ENCODE measurements at places on chromosomes 2 and 18. TPM values are rescaled to one million over a fixed set of nuclear protein-coding genes. Genes with fewer than 3 reads are reported as not detected.

DNA sequence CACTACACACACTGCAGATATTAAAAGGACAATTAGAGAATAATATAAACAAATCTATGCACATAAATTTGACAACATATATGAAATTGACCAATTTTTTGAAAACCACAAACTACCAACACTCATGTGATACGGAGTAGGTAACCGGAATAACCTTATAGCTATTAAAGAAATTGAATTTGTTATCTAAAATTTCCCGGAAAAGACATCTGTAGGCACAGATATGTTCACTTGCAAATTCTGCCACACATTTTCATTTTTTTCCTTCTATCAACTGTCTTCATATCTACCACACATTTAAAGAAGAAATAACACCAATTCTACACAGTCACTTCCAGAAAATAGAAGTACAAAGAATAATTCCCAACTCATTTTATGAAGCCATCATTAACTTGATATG is 22.4 kb downstream of the NLRC4 start:
- no peak for DNase-seq
- no peaks in the 10 kb centered on the region for H3K4me1 ChIP-seq
- no peak overlapping the region for H3K27ac ChIP-seq
- H3K27me3 ChIP-seq: no peaks in the 10 kb centered on the region
- H3K36me3 ChIP-seq: no peaks in the 10 kb centered on the region

GAL3ST2 gene
- 0.20 TPM for total RNA-seq

DNA sequence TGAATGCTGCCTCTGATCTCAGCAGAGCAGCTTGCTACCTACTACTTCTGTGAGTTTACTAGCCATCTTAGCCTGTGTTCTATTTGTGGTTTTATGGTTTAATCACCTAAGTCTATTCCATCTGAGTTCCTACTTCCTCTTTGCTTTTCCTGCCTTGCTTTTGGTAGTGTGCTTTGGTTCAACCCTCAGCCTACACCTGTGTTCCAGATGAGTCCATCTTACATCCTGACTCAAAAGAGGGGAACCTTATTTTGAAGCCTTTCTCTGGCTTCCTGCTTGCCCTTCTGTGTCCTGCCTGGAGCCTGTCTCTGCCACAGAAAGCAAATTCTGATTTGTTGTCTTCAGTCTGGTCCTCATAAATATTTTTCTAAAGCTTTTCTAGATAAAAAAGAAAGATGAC is 530.3 kb upstream of the MEX3C start:
- H3K4me3 ChIP-seq: no peak overlapping the region
- no peaks in the 10 kb centered on the region for H3K27me3 ChIP-seq
- H3K4me1 ChIP-seq: no peaks in the 10 kb centered on the region
- H3K36me3 ChIP-seq: no peaks in the 10 kb centered on the region

GRCh38 chr2:200778038-200778437 is 33.7 kb upstream of the BZW1 start:
- DNase-seq: no peak
- H3K4me1 ChIP-seq: no peaks in the 10 kb centered on the region
- H3K4me3 ChIP-seq: no peak overlapping the region

AAMP gene
- total RNA-seq: 49.5 TPM

CUL3 gene
- total RNA-seq: 79.8 TPM

HDHD2 gene
- total RNA-seq: 33.4 TPM

- no peak for DNase-seq
- no peak overlapping the region for H3K27ac ChIP-seq
- H3K27me3 ChIP-seq: peaks cover 5% of the 10 kb centered on the region
- peaks cover 21% of the 10 kb centered on the region for H3K4me1 ChIP-seq
- no peak overlapping the region for H3K4me3 ChIP-seq
Observed at GRCh38 chr2:36338827-36339145, 16.8 kb upstream of the CRIM1 start.

DPP4 gene
- 106 TPM for total RNA-seq

DNA sequence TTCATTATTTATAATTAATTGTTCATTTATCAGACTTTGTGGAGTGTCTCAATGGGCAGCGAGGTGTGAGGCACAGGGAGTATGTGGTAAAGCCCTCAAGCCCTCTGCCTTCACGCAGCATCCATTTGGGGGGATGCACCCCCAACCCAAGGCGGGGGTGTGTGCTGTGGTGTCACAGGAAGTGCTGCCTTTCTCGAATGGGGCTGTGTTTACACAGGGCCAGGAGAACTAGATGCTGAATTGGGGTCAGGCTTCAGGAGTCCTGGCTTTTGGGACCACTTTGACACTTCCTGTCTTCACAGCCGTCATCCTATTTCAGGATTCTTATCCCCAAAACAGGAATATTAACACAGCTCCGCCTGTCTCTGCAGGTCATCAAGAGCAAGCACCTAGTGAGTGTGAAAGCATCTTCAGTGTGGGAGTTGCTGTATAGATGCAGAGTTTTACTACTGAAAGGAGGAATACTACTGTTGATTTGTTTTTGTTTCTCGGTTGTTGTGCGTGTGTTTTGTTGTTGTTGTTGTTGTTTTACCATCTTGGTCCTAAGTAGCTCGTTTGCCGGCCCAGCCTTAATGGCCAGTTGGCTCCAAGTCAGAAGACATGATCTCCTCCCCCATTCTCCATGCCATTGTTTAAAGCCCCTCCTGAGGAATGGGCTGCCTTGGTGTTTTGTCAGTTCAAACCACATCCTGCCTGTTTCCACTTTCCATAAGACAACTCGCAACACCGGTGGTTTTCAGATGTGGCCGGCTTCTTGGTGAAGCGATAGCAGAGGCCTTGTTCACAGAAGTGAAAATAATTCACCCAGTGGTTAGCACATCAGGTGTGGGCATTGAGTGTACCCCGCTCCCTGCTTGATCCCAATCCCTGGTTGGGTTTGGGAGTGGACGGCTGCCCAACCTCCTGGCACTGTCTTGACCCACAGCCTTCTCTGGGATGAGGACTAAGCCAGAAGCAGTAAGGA is 221.3 kb downstream of the BCL2 start:
- no peak overlapping the region for H3K4me3 ChIP-seq
- peak; percentile 87 for DNase-seq
- H3K36me3 ChIP-seq: peaks cover 3% of the 10 kb centered on the region
- H3K4me1 ChIP-seq: peaks cover 33% of the 10 kb centered on the region
- peaks cover 65% of the 10 kb centered on the region for H3K27me3 ChIP-seq

DNA sequence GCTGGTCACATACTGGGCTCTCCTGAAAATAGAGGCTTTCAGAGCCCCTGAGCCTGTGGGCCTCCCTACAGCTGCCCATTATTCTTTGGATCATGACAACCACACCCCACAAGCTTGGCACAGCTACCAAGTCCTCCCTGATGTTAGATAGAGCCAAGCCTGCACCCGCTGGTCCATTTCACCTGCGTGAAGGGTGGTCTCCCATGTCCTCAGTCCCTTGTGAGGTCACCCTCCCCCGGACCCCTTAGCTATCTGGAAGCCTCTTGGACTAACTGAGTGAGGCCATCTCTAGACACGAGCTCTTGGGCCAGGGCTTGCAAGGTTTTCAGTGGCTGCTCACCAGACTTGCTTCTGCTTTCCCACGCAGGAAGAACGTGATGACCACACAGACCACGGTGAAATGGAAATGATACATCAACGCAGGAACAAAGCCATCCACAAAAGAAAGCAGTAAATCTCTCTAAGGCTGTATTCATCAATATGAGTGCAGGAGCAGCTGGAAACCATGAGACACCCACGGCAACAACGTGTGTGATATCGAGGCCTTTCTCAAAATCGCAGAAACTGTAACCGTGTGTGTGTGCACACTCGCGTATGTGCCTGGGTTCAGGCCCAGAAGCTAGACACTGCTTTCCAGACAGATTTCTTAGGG is 10.1 kb upstream of the MAL start:
- no peaks in the 10 kb centered on the region for H3K27me3 ChIP-seq
- peak overlapping the region; percentile 34 for H3K27ac ChIP-seq
- peak; percentile 50 for DNase-seq
- H3K4me1 ChIP-seq: peaks cover 21% of the 10 kb centered on the region
- H3K36me3 ChIP-seq: no peaks in the 10 kb centered on the region

DNA sequence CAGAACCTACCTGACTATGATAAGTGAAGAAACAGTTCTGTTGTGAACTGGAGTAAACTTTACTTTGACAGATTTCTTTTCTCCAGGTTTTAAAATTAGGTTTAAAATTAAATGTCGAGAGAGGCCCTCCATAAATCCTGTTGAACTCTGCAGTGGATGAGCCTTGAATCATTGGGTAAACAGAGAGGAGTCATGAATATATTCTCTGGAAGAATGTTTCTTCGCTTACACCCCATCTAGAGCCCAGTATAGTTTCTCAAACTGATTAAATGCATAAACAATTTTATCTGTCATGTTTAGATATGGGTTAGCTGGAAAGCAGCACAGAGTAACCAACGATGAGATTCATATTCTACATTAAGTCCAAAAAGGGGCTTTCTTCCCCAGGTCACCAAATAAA is 84.0 kb downstream of the ZAP70 start:
- H3K4me3 ChIP-seq: no peak overlapping the region
- H3K27me3 ChIP-seq: no peaks in the 10 kb centered on the region
- peaks cover 15% of the 10 kb centered on the region for H3K36me3 ChIP-seq
- no peak overlapping the region for H3K27ac ChIP-seq
- no peak for DNase-seq

SLC4A3 gene
- not detected for total RNA-seq

DNA sequence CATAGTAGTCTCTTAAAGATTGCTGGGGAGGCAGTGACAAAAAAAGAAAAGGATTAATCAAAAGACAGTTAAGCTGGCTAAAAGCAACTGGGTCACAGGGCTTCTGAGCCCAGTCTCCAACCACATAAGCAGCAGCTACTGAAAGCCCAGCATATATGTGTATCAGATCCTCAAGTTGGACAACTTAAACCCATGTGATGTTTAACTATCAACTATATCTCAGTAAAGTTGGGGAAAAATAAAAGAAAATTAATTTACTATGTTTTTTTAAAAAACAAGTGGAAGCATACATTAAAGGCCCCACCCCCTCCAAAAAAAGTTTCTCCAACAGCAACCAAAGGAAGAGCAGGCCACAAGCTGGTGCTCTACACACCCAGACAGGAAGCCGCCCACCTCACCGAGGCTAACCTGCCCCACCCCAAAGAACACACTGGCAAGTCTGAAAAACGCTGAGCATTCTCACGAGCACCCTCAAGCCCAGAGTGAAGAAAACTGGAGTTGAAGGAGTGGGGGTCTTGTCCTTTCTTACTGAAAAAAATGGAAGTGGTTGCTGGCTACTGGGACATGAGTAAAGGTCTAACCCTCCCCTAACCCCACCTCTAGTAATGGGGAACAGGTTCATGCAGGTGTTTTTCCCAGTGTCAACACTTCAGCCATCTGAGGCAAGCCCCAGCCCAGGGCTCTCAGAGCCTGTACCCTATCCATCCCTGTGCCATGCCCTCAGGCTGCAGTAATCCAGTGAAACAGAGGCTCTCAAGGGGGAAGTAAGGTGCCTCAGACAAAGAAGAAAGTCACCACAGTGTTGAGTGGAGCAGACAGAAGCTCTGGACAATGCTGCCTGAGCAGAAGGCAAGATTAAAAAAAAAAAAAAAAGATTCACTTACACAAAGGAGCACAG is 106.3 kb downstream of the GYPC start:
- peak; percentile 87 for DNase-seq
- peak overlapping the region; percentile 79 for H3K27ac ChIP-seq
- peaks cover 28% of the 10 kb centered on the region for H3K27me3 ChIP-seq

SLC4A5 gene
- total RNA-seq: 0.42 TPM

DNA sequence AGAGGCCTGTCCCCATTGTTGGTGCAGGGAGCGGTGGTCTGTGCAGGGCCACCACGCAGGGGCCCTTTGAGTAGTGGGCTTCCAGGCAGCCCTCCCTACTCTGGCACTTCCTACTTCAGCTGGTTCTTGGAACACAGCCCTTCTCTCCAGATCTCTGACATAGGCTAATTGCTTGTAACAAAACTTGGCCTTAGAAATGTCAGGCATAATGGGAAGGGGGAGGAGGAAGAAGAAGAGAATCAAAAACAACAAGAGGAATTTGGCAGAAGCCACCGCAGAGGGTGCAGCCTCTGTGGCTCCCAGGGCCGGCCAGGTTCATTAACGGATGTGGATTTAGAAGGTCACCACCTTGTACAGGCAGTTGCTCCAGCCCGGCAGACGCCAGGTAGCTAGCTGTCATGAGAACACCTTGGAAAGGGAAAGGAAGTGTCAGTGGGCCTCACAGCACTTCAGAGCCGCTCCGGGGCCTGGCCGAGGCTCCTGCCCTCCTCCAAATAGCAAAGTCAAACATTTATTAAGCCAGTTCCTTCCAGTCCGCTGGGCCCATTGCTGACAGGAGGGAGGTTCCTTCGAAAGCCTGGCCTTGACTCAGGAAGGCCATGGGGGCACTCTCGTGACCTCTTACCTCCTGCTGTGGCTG is 7.4 kb downstream of the BOD1L2 start:
- H3K27ac ChIP-seq: no peak overlapping the region
- no peak for DNase-seq
- peaks cover 3% of the 10 kb centered on the region for H3K4me1 ChIP-seq
- no peaks in the 10 kb centered on the region for H3K36me3 ChIP-seq

COLEC12 gene
- total RNA-seq: not detected

GALR1 gene
- total RNA-seq: not detected

- H3K36me3 ChIP-seq: no peaks in the 10 kb centered on the region
- H3K4me3 ChIP-seq: no peak overlapping the region
- no peaks in the 10 kb centered on the region for H3K4me1 ChIP-seq
- no peak for DNase-seq
- no peaks in the 10 kb centered on the region for H3K27me3 ChIP-seq
Observed at GRCh38 chr2:217027414-217027813, 167.6 kb upstream of the TNP1 start.

CIB4 gene
- total RNA-seq: not detected

ZAP70 gene
- 286 TPM for total RNA-seq

- H3K27ac ChIP-seq: no peak within 1 kb of the TSS
- no peak for DNase-seq
- H3K4me3 ChIP-seq: no peak within 1 kb of the TSS
- no peaks in the 10 kb centered on the region for H3K4me1 ChIP-seq
Observed at GRCh38 chr18:60372596-60372995, at the start of gene MC4R. MC4R (minus strand) TSS chr18:60372775; CDS start chr18:60372349, 426 bp downstream.

DNA sequence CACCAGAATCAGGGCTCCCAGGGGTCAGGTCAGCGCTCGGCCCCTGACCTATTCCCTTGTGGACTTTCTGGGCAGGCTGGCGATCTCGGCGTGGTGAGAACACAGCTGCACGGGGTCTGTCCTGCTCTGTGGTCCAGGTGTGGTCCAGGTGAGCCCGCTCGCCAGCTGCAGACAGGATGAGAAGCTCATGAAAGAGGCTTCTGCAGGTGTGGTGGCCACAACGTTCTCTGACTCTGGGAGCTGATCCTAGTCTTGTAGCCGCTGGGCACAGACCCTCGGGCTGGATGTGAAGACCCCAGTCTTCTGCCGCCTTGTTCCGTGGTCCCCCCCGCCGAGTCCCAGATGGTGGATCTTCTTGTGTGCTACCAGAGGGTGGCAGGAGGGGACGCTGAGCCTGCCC is 129.7 kb downstream of the RTP5 start:
- H3K27ac ChIP-seq: no peak overlapping the region
- no peak overlapping the region for H3K4me3 ChIP-seq
- DNase-seq: no peak
- H3K27me3 ChIP-seq: peaks cover 3% of the 10 kb centered on the region
- H3K36me3 ChIP-seq: no peaks in the 10 kb centered on the region

GREB1L gene
- not detected for total RNA-seq

CYTIP gene
- total RNA-seq: 231 TPM

All from activated CD8-positive, alpha-beta memory T cell treated with anti-CD3 and anti-CD28 coated beads, Interleukin-2, amount 10 ng/mL, durations not matched to agents 7 days and 5 days (primary cell).